Natural killer cell (primary cell): ENCODE measurements at places on chromosomes 1 and 21. TPM values are rescaled to one million over a fixed set of nuclear protein-coding genes. Genes with fewer than 3 reads are reported as not detected.

- no peak for DNase-seq
Observed at GRCh38 chr1:45198185-45198584, 8.2 kb downstream of the ZSWIM5 start.

- DNase-seq = no peak
Observed at GRCh38 chr1:72942008-72942407, 659.7 kb upstream of the NEGR1 start.

DNA sequence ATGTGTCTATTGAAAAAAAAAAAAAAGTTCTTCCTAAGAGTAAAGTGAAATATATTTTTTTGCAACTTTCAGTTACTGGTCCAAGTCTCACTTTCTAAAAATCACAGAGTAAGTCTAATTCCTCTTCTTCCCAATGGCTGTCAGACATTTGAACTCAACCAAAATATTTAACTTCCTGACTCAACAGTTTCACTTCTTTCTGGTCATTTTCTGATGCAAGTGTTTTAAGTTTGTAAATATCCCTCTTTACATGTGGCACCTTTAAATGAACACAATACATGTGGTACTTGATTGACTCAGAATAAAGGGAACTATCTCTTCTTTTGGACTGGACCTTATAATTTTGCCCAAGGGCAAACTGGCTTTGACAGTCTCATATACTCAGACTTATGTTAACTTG lies 76.7 kb downstream of the ASH1L start:
- DNase-seq = no peak

The LEPROT gene
- total RNA-seq = 18.1 TPM

GRCh38 chr1:6690186-6690585 lies 11.4 kb downstream of the DNAJC11 start:
- DNase-seq = no peak

GRCh38 chr1:221878134-221878533 lies 136.2 kb upstream of the DUSP10 start:
- DNase-seq = no peak

GRCh38 chr1:3072391-3073185 lies 3.6 kb downstream of the PRDM16 start:
- DNase-seq = no peak

The SRP9 gene
- 116 TPM for total RNA-seq

- DNase-seq = no peak
Observed at GRCh38 chr1:184289825-184290550, 96.8 kb upstream of the C1orf21 start.

- no peak for DNase-seq
Observed at GRCh38 chr1:50986653-50987052, 16.6 kb downstream of the CDKN2C start.

The FBLIM1 gene
- 0.39 TPM for total RNA-seq
